DMS153 (cell line): ENCODE measurements at places on chromosomes 1 and 21.

DNA sequence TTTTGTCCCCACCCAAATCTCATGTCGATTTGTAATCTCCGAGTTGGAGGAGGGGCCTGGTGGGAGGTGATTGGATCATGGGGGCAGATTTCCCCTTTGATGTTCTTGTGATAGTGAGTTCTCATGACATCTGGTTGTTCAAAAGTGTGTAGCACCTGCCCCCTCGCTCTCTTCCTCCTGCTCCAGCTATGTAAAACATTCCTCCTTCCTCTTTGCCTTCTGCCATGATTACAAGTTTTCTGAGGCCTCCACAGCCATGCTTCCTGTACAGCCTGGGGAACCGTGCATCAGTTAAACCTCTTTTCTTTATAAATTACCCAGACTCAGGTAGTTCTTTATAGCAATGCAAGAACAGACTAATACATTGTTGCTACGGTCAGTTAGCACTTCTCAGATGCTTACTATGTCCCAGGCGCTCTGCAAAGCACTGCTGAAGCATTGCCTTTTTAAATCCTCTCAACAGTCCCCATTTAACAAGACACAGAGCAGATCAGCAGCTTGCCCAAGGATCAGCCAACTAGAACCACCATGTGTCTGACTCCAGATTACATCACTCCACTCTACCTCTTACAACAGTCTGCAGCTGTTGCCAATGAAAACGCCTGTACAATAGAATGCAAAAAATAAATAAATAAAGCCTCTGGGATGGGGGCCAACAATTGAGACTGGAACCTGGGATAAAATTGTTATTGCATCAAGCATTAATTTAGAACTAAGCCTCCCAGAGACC lies 52.4 kb upstream of the USP1 start:
- DNase-seq = peak; percentile 95

GRCh38 chr1:167371030-167371429 lies 147.3 kb downstream of the CD247 start:
- DNase-seq = no peak

- DNase-seq = no peak
These were observed 101.0 kb upstream of the COG2 start for GRCh38 chr1:230541306-230541705.

GRCh38 chr21:24118738-24119459 lies 1488.4 kb downstream of the MRPL39 start:
- DNase-seq = no peak

DNA sequence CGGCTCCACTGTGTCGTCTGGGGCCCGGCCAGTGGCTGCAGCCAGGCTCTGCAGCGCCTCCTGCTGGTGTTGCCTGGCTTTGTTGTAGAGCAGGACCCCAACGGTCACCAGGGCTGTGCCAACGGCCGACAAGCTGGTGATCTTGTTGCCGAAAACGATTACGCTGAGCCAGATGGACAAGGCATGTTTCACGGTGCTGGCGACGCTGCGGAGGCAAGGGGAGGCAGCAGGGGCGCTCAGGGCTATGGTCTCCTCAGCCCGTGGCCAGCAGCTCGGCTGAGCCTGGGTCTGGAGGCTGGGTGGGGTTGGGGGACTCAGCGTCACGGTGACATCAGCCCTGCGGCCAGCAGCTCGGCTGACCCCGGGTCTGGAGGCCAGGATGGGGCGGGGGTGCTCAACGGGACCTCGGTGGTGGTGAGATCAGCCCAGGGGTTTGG lies 7.0 kb upstream of the CDK11B start:
- no peak for DNase-seq

GRCh38 chr1:197585809-197586208 lies 189.5 kb downstream of the DENND1B start:
- no peak for DNase-seq

- DNase-seq = no peak
These were observed 304.0 kb downstream of the KIF26B start for GRCh38 chr1:245458761-245459174.

GRCh38 chr1:154199563-154199879 lies 6.6 kb downstream of the CFAP141 start:
- no peak for DNase-seq

GRCh38 chr1:197384471-197384870 lies 116.4 kb downstream of the CRB1 start:
- DNase-seq = no peak

- DNase-seq = peak; percentile 72
These were observed 4.1 kb downstream of the ZNF362 start for GRCh38 chr1:33260439-33260838.

GRCh38 chr1:228378090-228378872 lies 28.4 kb downstream of the TRIM11 start:
- DNase-seq = peak; percentile 80

GRCh38 chr1:66339944-66340343 lies 194.0 kb upstream of the SGIP1 start:
- DNase-seq = no peak

GRCh38 chr1:151989211-151989862 lies 4.3 kb downstream of the S100A10 start:
- DNase-seq = no peak
